ENCODE measurements at places on chromosomes 2 and 18.

GRCh38 chr2:172783165-172783898, 47.7 kb downstream of the RAPGEF4 start:
- peak; percentile 72 for DNase-seq

- DNase-seq: no peak
Measured at GRCh38 chr2:106847366-106847765, 38.6 kb downstream of the ST6GAL2 start.

DNA sequence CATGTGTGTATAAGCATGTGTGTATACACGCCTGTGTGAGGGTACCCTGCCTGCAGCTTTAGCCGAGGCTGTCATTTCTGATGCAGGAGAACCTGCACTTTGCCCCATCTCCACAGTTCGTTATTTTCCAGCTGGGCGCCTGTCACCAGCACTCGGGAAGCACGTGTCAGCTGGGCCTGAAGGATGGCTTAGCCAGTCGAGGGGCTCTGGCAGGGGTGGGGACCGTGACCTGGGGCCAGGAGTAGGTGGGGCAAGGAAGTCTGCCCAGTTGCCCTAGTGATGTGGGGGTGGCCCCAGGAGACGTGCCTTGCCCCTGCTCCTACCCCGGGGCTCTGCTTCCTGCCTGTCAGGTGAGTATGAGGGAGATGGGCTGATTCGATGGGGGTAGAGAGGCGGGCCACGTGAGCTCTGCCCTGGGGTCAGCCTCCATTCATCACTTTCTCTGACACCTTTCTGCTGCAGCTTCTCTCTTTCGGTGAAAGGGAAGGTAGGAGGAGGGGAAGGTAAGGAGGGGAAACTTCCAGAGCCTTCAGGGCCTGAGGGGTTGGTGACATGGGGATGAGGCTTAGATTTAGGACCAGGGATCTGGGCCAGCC, 130.6 kb upstream of the SKOR2 start:
- DNase-seq: no peak

DNA sequence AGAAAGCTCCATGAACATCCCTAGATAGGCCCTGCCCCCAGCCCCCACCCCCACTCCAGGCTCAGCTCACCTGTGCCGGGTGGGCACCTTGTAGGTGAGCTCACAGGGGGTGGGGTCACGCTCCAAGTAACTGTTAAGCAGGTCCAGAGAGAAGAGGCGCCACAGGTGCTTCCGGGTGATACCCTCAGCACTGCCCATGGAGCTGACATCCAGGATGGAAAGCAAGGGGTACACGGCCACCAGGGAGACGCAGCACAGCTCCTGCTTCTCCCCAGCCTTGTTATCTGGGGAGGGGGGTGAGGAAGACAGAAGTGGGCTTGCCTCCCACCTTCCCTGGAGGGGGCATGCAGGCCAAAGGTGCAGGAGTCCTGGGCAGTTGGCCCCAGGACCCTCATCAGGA, 21.9 kb downstream of the CFAP65 start:
- peak; percentile 57 for DNase-seq

DNA sequence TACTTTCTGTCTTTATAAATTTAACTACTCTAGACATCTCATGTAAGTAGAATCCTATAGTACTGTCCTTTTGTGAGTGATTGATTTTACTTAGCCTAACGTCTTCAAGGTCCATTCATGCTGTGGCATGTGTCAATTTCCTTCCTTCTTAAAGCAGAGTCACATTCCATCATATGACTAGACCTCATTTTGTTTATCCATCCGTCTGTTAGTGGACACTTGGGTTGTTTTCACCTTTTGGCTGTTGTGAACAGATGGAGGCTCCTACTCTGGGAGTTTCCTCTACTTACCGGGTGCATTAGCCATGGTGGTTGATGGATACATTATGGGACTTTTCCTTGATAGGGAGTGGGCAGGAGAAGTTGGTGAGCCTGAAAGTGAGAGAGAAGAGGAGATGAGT, 6.4 kb upstream of the PDIA6 start:
- no peak for DNase-seq

GRCh38 chr2:1986598-1986997, 242.3 kb upstream of the PXDN start:
- no peak for DNase-seq

Data from kidney (tissue), 22 donors.